ENCODE measurements at places on chromosomes 7 and 10. TPM values are rescaled to one million over a fixed set of nuclear protein-coding genes. Genes with fewer than 3 reads are reported as not detected.

The RHOBTB1 gene
- total RNA-seq = 1.4 TPM

- DNase-seq = no peak
These were observed 102.9 kb downstream of the MPP7 start for GRCh38 chr10:28199941-28200340.

The FFAR4 gene
- total RNA-seq = 88.1 TPM

DNA sequence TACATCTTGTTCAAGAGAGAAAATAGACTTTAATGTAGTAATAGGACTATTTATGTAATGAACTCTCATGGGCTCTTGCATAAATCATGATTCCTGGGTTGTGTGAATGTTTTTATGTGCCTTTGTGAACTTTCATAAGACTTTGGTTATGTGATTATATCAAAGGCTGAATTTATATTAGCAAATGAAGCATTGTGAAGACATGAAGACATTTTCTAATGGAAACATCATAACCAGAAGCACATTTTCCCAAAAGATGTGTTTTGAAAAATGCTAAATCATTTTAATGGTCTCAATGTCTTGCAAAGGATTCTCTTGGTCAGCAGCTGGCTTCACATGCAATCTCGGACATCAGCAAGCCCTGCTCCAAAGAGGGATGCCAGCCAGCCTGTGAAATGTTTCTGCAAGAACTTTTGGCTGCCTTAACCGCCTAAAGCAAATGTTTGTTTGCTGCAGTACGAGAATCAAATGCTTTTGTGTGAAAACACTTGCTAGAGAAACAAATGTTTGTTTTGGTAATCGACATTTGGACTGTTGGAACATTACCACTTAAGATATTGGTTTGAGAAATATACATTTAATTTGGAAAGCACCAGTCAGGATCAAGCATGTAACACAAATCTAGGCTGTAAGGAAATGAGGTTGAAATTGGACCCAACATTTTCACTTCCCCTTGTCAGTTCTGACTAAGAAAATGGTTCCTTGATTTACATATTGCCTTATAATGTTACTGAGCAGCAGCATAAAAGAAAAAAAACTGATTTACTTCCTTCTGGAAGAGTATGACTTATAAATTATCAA lies 102.1 kb downstream of the RTKN2 start:
- DNase-seq = no peak

DNA sequence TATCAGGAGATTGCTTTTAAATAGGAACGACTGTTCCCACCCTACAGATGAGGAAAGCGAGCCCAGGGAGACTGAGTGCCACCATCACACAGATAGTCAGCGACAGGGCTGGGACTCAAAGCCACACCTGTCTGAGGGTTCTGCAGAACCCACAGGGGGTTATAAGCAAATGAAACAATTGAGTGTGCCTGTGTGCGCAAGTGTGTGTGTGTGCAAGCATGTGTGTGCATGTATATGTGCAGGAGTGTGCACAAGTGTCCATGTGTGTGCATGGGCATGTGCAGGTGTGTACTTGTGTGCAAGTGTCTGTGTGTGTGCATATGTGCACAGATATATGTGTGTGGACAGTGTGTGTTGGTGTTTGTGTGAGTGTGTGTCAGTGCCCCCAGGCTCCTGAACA lies 280.2 kb downstream of the GRID1 start:
- no peak for DNase-seq

- no peak for DNase-seq
These were observed 55.8 kb downstream of the CNOT4 start for GRCh38 chr7:135454060-135454459.

GRCh38 chr7:29859524-29860185 lies 53.3 kb downstream of the WIPF3 start:
- DNase-seq = no peak

The SLC13A1 gene
- total RNA-seq = not detected

- DNase-seq = peak; percentile 75
These were observed 70.9 kb upstream of the CTBP2 start for GRCh38 chr10:125231116-125231812.

The INA gene
- total RNA-seq = not detected

The FRAT1 gene
- 3.7 TPM for total RNA-seq

DNA sequence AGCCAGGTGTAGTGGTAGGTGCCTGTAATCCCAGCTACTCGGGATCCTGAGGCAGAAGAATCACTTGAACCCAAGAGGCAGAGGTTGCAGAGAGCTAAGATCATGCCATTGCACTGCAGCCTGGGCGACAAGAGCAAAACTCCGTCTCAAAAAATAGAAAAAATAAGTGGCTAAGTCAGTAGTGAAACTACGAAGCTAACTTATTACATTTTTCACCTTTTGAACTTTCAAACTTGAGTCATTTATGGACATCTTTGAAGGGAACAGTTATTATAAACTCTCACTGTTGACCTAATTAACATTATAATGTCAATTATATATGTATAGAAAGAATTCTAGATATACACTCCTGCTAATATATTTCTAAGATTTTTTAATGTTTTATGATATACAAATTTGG lies 541.5 kb upstream of the C7orf33 start:
- no peak for DNase-seq

DNA sequence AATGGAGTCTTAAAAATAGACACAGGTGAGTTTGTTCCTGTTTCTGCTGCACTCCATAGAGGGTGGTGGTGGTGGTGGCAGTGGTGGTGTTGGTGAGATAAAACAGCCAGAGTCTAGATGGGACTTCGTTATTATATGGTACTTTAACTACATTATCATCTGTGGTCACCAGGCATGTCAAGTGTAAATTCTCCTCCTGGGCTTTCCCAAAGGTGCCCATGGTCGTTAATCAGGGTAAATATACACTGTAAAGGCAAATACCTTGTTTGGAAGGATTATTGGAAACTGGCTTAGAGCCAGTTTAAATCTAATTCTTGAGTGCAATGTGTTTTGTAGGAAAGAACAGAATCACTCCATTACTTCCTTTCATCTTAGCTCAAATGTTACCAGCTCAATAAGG lies 21.5 kb upstream of the COMMD3 start:
- no peak for DNase-seq

DNA sequence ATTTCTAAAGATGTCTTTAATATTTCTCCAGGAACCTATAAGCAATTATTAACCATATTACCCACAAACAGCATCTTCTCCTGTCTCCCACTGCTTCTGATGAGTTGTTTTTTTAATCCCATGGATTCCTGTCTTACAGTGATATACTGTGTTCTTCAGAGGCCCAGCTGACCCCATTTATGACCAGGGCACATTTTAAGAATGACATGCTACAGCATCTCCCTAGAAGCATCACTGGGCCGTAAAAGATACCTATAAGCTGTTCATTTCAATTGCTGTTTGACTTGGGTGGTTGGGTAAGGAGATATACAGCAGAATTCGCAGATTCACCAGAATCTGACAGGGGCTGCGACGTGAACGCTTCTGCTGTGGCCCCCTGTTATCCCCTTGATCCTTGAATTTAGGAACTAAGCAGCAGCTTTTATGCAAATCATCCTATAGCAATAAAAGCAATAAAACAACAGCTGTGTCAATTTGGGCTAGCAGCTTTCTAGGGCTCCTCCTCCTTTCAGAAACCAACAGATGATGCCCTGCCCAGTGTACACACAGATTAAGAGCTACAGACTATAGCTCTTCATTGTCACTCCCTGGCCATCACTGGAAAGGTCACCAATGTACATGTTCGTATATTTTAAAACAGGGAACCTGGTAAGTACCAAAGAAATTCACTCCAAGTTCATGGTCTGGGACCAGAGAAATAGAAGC lies 86.8 kb downstream of the CPEB3 start:
- no peak for DNase-seq

GRCh38 chr10:106643473-106643872 lies 521.0 kb downstream of the SORCS1 start:
- DNase-seq = no peak

- DNase-seq = no peak
These were observed 14.3 kb downstream of the IL15RA start for GRCh38 chr10:5963071-5963470.

The EXOC6 gene
- total RNA-seq = 27.5 TPM

DNA sequence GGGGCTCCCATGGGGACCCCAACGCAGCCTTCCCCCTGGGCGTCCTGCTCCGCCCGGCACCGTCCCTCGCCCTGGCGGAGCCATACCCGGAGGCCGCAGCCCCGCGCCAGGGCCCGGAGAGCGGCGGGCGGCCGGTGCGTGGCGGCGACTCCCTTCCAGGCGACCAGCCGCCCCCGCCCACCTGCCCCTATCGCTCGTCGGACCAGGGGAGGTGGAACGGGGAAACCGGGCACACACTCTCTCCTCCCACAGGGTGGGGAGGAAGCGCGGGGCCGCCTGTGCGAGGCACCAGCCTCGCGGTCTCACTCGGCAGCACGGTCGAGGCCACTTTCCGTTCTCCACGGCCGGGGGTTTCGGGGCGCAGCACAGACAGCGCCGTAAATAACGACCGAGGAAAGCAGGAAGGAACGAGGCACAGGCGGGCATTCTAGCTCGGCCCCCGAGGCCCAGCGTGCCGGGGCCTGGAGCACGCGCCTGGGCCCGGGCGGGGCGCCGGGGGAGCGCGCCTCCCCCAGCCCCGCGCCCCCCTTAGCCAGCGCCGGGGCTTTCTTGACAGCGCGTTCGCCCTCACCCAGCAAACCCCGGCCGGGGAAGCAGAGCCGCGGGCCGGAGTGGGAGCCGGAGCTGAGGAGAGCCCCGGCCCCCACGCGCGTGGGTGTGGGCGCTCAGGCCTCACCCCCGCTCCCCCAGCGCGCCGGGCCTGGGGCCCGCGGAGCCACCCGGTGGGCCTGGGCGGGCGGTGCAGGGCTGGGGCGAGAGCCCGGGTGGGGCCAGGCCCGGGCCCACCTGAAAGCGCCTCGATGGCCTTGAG lies 936 bp downstream of the IGF2BP3 start:
- peak; percentile 54 for DNase-seq

DNA sequence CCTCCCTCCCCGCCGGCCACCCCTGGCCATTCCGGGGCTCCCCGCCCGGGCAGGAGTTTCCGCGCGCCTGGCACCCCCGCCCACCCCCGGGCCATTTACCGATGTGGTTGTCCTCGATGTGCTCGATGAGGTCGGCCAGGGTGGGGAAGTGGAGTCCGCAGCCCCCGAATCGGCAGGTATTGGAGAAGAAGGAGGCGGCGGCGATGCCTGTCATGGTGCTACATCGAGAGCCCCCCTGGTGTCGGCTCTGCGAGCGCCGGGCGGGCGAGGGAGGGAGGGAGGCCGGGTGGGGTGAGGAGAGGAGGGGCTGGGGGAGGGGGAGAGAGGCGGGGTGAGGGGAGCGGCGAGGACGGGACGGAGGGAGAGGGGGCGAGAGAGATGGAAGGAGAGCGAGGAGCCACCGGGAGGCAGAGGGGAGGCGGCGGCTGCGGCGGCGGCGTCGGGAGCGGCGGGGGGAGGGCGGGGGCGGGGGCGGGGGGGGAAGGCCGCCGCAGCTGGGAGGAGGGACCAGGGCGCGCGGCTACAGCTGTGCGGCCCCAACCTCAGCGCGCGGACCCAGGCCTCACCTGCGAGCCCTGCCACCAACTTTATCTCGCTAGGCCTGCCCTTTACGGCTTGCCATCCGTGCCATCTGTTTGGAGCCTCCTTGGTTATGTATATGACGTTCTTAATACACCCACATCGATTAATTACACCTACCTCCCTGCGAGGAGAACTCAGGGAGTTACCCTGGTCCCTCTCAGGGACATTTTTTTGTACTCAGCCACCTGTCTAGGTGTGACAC lies at the start of gene JAZF1:
TSS of gene JAZF1 (minus strand) at position 432 of the 784 bp plus-strand sequence.
- DNase-seq = peak; percentile 7

GRCh38 chr7:134444961-134445315 lies 14.0 kb downstream of the AKR1B1 start:
- no peak for DNase-seq

The AKR1E2 gene
- total RNA-seq = 3.3 TPM

The NPFFR1 gene
- total RNA-seq = 2.9 TPM

The TFR2 gene
- total RNA-seq = 1.7 TPM

GRCh38 chr7:15620491-15621185 lies 58.8 kb upstream of the AGMO start:
- no peak for DNase-seq

- no peak for DNase-seq
These were observed 645.7 kb downstream of the PHTF2 start for GRCh38 chr7:78444267-78444666.

GRCh38 chr10:59668096-59668495 lies 41.6 kb downstream of the SLC16A9 start:
- no peak for DNase-seq

GRCh38 chr7:19099924-19100323 lies 17.5 kb downstream of the TWIST1 start:
- no peak for DNase-seq

The BEND7 gene
- total RNA-seq = 0.31 TPM

DNA sequence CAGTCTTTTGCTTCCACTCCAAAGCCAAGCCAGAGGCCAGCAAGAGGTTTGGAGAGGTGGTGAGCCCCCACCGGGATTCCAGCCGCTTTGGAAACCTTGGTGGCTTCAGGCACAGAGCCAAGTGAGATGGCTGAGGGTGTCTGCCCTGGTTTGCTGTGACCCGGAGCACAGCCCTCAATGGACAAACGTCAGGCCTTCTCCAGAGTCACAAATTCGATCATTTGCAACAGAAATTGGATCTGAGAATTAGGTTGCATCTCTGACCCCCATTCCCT lies 885 bp upstream of the NKX1-2 start:
- no peak for DNase-seq

The GNAI1 gene
- total RNA-seq = 31.4 TPM

DNA sequence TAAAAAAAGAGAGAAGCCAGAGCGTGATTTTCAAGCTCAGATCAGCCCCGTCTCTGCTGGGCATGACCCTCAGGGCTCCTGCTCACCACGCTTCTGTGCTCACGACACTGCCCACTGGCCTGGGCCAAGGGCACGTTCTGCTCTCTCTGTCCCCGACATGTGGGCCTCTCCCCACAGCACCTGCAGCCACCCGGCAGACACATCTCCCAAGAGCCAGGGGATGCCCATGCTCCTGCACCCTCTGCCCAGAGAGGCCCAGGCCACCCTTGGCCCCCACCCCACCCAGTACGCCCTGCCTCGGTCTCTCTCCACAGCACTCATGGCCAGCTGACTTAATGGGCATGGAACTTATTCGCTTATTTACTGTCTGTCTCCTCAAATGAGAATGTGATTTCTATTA lies 175.4 kb upstream of the RNF32 start:
- no peak for DNase-seq

DNA sequence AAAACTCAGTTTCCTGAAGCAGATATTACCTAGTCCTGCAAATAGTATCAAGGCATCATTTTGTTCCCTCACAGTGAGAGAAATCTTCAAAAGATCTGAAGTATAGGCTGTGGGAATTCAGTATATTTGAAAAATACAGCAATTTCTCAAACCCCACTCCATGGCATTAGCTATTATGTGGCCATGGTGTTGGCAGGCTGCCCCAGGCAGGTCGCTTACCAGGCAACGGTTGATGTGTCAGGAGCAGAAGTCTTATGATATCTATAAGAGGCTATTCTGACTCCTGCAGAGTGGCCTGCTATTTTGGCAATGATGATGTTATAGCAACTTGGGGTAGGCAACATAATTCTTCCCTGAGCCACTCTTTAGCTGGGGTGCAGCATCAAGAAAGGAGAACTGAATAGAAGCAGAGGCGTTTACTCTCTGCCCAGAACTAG lies 187.9 kb downstream of the PLXDC2 start:
- no peak for DNase-seq

- DNase-seq = no peak
These were observed 60.9 kb upstream of the KAT6B start for GRCh38 chr10:74765465-74765975.

Data from HT-29 (cell line).